ENCODE measurements at places on chromosomes 5 and 9.

- no peak for DNase-seq
Observed at GRCh38 chr5:159181651-159182050, 27.7 kb downstream of the RNF145 start.

DNA sequence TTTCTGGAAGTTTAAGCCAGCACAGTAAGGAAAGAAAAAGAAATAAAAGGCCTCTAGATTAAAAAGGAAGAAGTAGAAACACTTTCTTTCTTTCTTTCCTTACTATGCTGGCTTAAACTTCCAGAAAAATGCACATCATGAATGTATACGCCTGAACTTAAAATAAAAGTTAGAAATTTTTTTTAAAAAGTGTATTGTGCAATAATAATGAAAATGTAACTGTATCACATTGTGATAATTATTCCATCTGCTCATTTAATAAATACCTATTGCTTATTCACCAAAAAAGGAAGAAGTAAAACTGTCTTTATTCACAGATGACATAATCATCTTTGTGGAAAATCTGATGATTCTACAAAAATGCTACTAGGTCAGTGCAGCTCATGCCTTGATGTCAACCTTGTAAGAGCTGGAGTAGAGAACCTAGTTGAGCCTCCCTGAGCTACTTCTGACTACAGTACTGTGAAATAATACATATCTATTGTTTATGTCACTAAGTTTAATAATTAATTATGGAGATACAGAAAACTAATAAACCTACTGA, 49.4 kb downstream of the MCTP1 start:
- no peak for DNase-seq

- DNase-seq: no peak
Observed at GRCh38 chr9:135242406-135242805, 154.9 kb downstream of the OLFM1 start.

- no peak for DNase-seq
Observed at GRCh38 chr5:113336975-113337374, 97.8 kb downstream of the TSSK1B start.

- DNase-seq: peak; percentile 31
Observed at GRCh38 chr5:176178789-176179188, 59.4 kb upstream of the SIMC1 start.

DNA sequence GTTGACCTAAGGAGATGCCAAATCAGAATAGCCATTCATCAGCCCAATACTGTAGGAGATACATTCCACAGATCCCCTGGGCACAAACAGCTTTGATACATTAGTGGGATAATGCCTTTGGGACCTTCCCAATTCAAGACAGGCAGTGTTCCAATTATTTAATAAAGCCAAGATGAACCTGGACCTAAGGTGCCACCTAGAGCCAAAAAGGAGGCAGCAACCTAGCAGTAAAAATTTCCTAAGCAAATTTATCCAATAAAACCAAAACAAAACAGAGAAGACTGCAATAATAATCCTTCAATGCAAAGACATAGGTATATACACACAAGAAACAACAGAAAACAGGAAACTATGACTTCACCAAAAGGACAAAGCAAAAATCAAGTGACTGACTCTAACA, 253.0 kb downstream of the HINT1 start:
- DNase-seq: no peak

DNA sequence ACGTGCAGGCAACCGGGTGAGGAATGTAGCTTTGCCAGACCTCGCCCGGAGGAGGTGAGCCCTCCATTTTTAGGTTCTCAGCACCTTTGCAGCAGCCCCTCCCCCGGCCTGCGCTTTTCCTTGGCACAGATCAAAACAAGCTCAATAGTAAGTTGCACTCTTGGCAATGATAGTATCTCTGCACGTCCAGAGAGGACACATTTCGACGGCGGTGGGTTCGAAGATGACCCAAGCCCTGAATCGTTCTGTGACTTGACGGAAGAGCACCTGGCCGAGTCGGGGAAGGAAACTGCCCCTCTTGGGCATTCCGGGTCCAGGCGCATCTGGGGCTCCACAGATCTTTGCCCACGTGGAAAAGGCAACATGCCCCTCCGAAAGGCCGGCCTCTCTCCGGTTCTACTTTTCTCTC, 904 bp downstream of the GDNF start:
- DNase-seq: no peak

DNA sequence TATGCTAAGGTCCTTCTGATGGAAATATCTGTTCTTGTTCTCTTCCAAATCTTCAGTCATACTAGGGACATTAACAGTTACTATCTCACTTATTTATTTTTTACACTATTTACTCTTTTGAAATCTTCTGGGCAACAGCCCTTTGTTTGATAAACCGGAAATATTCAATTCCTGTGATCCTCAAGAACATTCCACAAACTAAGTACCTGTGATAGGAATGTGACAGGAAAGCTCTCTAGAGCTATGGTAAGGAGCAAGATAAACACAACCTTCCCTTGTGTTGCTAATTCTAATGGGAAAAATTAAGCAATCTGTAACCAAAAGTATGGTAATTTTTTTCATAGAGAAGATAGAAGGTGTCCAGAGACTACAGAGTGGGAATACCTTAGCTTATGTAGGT, 22.0 kb upstream of the ANKRD34B start:
- DNase-seq: no peak

DNA sequence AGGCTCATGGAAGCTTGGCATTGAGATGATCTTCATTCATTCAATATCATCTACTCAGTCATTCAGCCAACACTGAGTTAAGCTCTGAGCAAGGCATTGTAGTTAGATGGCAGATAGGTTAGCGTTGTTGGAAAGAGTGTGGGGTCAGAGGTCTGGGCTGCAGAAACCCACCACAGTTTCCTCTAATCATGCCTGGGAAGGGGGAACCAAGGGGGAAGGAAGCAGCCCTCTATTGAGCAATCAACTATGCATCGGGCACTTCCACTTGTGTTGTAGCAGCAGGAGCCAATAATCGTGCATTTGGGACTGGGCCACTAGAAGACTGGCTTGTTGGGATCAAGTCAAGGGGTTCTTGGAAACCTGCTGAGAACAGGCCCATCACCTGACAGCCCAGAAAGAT, 139.1 kb downstream of the PIP5K1B start:
- DNase-seq: no peak

- no peak for DNase-seq
Observed at GRCh38 chr9:130173666-130173983, 1.4 kb downstream of the NCS1 start.

DNA sequence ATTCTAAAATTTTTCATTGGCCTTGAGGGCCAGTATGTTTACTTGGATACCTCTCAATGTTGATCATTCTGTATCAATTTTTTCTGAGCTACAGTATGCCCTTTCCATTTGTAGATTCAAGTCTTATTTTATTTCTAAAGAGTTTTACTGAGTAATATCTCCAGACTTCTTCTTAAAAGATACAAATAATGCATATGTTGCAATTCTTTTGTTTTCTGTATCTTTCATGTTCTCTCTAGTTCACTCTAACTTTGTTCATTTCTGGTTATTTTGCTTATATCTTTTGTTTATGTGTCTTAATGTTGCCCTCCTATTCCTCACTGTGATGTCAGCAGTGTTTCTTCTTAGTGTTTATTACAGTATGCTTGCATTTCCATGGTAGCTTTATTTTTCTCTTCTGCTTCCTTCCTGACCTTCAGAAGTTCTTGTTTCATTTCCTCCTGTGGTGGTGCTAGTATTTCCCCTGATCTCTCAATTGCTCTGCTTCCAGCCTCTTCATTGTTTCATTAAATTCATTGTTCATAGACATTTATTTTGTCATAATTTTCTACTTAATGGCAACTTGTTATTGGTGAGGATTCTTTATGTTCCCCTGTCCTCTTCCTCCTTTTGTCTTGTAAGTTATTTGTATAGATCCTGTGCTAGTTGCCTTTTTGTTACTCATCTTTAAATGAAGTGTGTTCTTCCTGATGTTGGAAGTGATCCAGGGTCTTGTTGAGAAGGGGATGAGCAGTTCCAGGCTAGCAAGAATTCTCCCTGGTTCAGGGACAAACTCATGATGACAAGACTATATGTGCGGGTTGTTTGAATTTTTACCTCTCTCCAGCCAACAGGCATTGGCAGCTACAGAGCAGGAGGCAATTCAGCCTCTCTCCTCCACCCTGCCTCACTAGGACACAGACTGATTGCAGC, 160.8 kb downstream of the DEPDC1B start:
- no peak for DNase-seq

- DNase-seq: no peak
Observed at GRCh38 chr5:2686321-2687124, 65.0 kb downstream of the IRX2 start.

- DNase-seq: no peak
Observed at GRCh38 chr9:136961279-136962065, 9.4 kb downstream of the LCN12 start.

- DNase-seq: no peak
Observed at GRCh38 chr5:88665750-88666215, 217.2 kb downstream of the MEF2C start.

DNA sequence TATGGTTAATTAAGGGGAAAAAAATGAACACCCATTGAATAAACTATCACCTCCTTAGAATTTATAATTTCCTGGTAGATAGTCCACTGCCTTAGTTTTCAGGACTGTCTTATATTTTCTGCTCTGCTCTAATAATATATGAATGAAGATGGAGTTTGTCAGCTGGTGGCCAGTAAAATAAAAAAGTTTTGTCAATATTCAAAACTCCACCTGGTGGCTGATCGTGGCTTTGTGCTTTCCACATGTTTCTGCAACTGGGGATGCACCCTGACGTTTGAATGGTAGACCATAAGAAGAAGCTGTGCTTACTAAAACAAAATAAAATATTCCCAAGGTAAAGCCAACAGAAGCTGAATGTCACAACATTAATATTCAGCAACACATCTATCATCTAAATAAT, 286.6 kb upstream of the IZUMO3 start:
- DNase-seq: no peak

GRCh38 chr5:10705747-10706146, 55.3 kb downstream of the DAP start:
- DNase-seq: no peak

GRCh38 chr5:156473269-156473908, 146.4 kb downstream of the SGCD start:
- DNase-seq: no peak

DNA sequence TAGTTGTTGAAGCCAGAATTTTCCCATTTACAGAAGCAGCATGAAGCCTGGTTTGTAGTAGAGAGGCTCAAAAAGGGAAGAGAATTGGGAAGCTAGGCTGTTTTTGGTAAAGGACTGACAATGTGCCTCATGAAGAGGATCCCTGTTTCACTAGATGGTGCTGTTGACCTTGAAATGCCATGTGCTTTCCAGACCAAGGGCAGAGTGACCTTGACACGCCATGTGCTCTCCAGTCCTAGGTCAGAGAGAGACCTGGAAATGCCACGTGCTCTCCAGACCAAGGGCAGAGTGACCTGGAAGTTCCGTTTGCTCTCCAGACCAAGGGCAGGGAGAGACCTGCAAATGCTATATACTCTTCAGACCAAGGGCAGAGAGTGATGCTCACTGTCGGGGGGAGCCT, 32.0 kb downstream of the UNC13B start:
- DNase-seq: peak; percentile 7

DNA sequence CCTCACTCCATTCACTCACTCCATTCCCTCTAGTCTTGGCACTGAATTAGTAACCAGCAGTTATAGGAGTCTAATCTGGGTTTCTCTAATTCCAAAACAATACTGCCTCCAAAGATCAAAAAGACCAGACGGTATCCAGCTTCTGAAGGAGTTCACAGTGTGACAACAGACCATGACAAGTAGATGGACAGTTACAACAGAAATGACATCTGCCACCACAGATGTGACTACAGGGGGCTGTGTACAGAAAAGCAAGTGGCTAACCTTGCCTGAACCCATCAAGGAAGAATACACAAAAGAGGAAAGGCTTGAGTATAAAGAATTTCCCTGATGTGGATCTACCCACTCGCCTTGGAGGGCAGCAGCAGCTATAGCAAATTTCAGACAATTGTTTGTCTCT, 112.4 kb downstream of the ACTL7B start:
- DNase-seq: no peak

DNA sequence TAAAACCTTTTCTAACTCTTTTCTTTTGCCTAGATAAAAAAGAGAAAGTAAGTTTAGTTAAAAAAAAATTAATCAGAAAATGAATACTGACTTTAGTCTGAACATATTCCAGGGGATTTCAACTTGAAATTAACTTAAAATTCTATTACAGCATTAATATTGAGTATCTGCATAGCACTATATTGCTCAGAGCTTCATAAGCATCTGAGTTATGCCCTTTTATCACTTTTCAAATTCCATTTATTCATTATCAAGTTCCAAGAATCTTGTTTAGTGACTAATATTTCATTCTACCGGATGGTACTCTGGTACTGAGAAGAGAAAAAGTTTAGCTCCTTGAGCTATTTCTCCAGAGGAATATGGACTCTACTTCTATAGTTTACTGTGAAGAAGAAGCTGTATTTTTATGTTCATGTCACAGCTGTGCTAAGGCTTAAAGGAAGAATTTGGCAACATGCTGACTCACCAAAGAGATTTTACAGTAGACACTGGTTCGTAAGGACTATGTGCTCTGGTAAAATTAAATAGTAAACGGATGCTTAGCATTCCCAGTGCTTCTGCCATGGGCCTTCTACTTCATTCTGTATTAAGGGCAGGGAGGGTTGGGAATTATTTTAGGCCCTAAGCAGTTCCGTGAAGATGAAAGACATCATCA, 285.2 kb upstream of the SEMA6A start:
- no peak for DNase-seq

GRCh38 chr9:96344458-96345180, 38.9 kb downstream of the SLC35D2 start:
- peak; percentile 75 for DNase-seq

DNA sequence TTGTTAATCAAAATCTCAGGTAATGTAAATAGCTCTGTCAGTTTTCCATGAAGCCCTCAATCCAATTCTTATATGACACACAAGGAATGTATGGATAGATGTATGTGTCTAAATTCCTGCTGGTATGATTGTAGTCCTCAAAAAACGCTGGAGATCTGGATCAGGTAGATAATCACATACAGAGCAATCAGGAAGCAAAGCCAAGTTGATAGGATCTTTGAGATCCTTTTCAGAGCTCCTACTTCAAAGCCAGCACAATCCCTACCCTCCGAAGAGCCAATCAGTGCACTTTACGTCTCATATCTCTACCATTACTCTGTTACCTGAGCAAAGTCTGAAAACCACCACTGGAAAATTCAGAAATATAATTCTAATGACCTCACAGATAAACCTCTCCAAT, 27.4 kb downstream of the TYRP1 start:
- DNase-seq: no peak

GRCh38 chr5:150624334-150625163, 15.9 kb upstream of the SYNPO start:
- peak; percentile 92 for DNase-seq

- no peak for DNase-seq
Observed at GRCh38 chr9:118273048-118273447, 568.8 kb downstream of the TLR4 start.

GRCh38 chr5:148403344-148403743, 19.6 kb downstream of the FBXO38 start:
- DNase-seq: no peak

DNA sequence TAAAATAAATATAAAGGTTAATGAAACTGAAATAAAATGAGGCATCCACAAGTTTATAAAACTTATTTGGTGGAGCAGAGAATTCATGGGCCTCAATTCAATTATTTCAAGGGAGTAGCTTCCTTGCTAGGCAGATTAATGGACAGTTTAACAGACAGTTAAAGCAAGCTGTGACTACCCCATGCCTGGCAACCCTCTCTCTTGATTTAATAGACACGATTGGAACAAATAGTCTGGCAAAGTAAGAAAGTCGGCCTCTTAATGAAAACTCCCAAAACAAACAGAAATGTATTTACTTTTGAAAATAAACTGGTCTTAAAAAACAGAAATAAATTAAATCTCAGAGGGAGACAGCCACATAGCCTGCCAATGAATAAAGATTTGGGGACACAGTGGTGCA, 40.1 kb upstream of the ERCC6L2 start:
- no peak for DNase-seq

GRCh38 chr5:18699681-18700080, 1065.4 kb downstream of the TAF11L14 start:
- DNase-seq: no peak
